ENCODE measurements at places on chromosomes 5 and 9.
A peak's percentile ranks its signal among the peaks of the same experiment; 100 is the strongest.

DNA sequence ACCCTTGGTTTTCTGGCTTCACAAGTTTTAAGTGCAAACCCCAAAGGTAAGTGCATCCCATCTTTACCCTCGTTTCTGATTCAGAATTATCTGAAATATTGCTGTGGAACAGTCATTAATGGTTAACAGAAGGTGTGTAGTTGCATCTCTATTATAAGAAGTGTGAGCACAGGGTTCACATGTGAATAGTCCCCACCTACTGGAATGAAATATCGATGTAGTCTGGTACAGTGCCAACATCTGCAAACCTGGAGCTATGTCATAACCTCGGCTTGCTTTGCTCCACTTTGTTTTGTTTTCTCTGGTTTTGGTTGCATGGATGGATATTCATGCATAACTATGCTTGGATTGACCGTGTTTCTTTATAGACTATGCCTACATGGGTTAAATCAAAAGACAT is 12.6 kb downstream of the HTR4 start:
- DNase-seq, result no peak

DNA sequence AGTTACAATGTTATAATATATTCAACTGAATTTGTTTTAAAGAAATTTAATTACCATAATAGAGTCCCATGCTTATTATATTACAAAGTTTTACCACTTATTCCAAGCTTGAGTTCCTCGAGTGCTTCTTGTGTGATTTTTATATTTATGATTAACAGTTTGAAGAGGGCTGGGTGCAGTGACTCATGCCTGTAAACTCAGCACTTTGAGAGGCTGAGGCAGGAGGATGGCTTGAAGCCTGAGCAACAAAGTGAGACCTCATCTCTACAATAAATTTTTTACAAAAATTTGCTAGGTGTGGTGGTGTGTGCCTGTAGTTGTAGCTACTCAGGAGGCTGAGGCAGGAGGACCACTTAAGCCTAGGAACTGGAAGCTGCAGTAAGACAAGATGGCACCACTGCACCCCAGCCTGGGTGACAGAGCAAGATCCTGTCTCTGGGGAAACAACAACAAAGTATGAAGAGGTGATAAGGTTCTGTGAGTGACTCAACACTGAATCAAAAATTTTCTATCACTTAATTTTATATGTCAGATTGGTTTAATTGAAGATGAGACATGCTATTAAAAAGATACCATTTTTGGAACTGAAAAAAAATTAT is 9.2 kb downstream of the POC5 start:
- no peak for DNase-seq

DNA sequence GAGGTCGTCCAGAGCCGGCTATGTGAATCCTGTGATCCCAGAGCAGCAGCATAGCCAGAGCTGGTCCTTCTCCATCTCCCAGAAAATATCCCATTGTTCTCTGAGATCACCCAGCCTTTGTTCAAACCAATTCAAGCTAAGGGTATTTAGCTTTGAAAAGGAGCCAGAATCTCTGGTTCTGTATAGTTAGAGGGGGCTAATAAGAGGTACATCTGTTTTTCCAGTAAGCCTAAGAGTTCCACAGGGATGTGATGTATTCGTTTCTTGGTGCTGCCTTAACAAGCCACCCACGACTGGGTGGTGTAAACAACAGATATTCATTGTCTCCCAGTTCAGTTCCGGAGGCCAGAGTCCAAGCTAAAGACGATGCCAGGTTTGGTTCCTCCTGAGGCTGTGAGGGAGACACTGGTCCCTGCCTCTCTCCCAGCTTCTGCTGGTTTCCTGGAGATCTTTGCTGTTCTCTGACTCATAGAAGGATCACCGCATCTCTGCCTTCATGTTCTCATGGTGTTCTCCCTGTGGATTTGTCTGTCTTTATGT is 344.8 kb downstream of the MTRR start:
- DNase-seq, result peak; percentile 39

DNA sequence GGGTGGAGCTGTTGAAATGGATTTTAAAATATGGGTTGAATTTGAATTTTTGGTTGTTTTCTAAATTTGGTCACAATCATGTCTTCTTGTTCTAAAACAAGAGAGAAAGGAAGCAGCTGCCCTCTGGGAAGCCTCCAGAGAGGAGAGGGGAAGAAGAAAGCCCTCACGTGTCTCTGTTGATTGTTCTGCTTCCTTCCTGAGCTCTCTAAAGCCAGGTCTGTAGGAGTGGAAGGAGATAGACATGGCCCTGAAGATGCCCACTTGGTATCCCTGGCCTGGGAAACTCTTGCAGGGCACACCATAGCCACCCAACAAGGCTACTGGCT is 59.6 kb downstream of the GALNT12 start:
- no peak for DNase-seq

DNA sequence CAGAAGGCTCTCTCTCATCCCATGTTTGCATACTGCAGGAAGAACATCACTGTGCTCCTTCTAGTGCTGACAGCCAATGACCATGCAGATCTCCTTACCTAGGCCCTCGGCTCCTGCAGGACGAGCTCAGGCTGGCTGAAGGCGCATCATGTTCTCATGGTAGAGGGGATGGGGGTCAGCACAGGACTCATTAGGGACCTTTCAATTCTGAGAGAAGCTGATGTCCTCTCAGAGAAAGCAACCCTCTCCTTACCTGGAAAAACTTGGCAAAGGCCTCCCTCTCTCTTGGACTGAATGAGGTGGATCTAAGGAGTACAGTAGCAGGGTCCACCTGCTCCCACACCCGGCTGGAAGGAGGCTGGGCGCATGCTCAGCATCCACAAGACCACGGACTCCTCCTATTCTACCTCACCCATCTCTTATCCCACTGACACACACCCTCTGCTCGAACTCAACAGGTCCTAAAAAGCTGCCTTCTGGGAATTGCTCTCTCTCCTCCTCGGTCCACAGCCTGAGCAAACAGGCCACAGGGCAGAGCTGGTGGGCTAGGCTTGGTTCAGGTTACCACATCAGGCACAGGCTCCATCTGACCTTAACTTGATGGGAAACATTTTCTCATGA is 2.9 kb downstream of the IPPK start:
- no peak for DNase-seq

DNA sequence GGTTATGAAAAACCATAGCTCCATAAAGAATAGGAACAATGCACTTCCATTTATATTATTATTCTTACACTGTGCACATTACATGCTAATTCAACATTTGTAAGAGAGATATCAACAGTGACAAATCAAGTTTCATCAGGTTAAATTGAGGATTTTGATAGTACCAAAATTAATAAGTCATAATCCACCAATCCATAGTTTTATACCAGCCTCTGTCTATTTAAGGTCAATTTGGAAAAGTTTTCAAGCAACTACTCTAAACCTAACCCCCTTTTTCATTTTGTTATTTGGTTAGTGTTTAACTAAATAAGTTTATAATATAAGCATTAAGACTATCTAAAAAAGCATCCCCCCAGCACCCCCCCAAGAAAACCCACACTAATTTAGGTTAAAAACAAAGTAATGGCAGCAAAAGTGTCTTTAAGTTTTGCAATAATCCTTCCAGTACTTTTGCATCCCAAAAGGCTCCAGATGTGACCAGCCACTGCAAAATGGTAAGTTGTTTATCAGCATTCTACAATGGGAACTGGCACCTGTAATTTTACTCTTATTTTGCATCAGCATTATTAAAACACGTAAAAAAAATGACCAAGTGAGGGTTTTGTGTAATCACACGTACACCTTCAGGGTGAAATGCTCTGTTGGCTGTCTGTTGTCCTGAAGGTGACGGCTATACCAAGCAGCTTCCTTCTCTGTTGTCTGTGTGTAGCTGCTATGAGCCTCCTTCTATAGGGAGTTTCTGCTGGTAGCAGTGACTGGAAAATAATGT is 36.8 kb upstream of the SSBP2 start:
- DNase-seq, result peak; percentile 97

GRCh38 chr9:82670000-82670399 is 392.9 kb downstream of the RASEF start:
- DNase-seq, result peak; percentile 50

- peak; percentile 2 for DNase-seq
These were observed 16.1 kb downstream of the SV2C start for GRCh38 chr5:76099286-76099702.

DNA sequence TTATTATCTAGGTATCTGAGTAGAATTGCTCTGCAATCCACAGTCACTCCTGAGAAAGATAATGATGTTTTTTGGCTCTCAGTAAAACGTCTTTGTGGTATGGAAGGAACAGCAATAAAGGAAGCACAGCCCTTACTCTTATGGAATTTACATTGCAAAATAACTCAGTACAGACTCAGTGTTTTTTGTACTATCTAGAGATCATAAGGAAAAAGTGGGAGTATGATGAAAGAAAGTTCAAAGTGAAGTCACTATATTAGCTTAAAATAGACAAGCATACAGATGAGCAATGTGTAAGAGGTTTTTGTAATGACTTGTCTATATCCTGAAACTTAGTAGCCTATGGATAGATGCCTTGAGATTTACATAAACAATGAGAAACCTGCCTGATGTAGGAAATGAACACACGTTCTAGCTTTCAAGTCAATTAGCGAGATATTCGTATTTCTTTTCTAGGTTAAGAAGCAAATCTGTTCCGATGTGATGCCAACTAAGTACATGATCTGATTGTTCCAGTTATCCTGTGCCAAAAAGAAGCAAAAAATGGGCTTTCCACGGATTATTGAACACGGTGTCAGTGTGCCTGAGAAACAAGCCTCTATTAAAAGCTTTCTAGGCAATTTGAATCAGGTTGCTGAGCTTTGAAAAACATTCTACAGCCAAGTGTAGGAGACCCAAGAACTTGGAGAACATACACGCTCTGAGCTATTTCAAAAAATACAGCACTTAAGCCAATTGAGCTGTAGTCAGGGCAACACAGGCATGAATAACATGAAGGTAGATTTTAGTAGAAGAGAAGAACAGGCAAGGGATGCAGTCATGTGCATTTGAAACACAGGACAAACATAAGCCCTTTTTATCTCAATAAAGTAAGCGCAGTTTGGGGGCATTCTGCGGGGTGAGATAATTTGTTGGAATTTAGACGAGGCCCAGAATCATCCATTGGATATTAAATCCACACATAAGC is 86.3 kb upstream of the TAF11L2 start:
- peak; percentile 37 for DNase-seq

DNA sequence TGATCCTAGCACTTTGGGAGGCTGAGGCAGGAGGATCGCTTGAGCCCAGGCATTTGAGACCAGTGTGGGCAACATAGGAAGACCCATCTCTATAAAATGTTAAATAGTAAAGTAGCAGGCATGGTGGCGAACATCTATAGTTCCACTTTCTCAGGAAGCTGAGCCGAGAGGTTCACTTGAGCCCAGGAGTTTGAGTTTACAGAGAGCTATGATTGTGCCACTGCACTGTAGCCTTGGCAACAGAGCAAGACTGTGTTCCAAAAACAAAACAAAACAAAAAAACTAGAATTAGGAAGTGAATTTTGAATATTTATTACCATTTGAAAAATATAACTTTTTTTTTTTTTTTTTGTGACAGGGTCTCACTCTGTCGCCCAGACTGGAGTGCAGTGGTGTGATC is 26.8 kb upstream of the PAX5 start:
- no peak for DNase-seq

DNA sequence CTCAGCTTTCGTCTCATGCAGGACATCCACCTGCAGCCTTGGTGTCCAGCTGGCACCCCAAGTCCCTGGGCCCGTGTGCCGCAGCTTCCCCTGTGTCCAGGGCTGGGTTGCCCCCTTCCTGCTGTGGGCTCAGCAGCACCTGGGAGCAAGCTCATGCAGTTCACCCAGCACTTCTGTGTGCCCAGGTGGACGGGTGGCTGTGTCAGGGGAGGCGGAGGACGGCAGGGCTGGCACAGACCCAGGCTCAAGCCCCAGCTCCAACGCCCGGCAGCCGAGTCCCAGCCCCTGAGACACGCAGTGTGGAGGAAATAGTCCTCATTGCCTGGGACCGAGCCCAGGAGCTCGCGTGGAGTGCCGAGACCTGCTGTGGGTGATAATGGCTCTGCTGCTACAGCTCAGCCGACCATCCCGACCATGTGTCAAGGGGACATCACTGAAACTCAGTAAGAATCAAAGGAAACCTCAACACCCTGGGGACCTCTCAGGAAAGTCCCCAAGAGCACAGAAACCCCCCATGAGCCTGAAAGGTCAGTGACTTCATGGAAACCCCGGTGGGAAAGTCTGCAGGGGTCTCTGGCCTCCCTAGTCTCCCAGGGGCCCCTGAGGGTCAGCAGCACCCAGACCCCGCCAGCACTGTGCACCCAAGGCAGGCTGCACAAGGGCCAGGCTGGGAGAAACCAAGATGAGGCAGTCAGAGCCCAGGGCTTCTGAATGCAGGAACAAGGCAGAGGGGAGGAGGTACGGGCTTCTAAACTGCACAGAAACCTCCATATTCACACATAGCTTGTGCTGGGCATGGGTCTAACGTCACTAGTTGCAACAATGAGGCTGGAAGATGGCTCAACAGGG is 38.8 kb downstream of the LPCAT1 start:
- DNase-seq, result no peak

DNA sequence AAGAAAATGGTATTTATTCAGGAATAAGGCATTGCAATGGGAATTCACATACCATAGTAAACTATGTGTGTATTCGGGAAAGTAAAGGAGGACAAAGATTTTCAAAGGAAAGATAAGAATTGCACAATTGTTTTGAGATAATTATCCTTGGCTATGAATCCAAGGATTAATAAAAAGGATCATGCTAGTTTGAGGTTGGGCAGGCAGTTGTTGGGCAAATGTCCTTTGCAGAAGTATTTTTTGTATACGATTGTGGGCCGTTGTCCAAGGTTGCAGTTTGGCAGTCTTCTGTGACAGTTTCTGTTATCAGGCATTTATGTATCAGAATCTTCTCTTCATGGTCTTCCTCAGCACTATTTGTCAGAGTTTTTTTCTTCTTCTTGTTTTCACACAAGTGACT is 10.6 kb upstream of the UBAP2 start:
- DNase-seq, result no peak

DNA sequence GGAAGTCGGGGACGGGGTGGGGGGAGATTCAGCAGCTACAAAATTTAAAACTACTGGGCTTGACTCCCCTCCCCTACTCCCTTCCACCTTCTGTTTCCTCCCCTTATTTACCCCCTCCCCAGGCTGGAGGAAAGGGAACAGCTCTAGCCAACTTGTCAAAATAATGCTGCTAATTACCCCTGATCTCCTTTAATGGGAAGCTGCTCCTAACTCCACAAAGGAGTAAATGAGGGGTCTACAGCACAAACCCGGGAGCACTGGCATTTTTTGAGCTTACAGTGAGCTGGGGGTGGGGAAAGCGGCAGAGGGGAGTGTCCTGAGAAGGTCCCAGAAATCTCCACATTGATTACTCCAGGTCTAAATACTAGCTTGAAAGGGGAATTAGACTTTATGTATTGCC is 3.1 kb downstream of the PTCH1 start:
- DNase-seq, result peak; percentile 90

GRCh38 chr9:107312376-107313050 is 29.4 kb downstream of the RAD23B start:
- no peak for DNase-seq

DNA sequence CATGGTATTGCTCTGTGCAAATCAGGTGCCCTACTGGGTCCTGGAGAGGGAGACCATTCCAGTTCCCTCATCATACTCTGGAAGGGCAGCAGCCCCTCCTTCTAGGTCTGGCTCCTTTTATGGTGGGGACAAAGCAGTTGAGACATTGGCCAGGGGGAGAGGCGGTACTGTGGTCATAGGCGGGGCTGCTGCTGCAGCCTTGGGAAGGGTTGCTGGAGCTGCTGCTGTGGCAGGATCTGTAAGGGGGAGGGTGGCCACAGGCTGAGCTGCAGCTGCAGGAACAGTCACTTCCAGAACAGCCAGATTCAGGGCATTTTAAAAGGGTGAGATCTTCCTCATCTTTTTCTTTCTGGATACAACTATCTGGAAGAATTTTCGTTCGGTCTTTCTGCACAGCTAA is 233.0 kb upstream of the SGCD start:
- no peak for DNase-seq

Measured in eye (tissue), 1 donor.